ENCODE measurements at places on chromosomes 7 and 10.

- DNase-seq, result no peak
Measured at GRCh38 chr10:70890917-70891431, 2.6 kb upstream of the PCBD1 start.

DNA sequence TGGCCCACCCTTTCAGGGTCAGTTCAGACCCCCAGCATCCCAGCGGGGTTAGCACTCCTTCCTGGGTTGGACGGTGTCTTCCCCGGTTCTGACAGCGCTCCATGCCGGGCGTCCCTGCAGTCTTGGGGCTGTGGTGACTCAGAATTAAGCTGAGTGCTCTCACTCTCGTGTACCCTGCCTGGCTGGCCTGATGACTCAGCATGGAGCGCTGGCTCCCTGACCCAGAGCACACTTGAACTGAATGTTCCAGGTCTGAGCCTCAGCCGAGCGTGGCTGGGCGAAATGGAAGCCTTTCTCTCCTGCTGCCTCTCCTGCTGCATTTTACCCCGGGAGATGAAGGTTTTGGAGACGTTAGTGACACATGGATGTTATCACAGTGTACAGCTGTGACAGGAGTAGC, 7.1 kb downstream of the BAG3 start:
- peak; percentile 10 for DNase-seq

DNA sequence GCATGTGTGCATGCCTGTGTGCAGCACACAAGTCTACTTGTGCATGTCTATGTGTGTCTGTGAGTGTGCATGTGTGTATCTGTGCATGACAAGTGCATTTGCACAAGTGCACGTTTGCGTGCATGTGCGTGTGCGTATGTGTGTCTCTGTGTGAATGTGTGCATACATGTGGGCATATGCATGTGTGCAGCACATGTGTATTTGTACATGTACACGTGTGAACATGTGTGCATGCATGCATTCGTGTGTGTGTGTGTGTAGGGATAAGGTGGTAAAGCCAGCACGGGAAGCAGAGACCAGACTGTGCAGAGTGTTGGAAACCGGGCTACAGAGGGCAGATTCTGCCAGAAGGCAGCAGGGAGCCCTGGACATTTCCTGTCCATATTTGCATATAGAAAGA, 35.9 kb upstream of the GNA12 start:
- no peak for DNase-seq

- no peak for DNase-seq
Measured at GRCh38 chr7:70392877-70393435, 739.0 kb upstream of the GALNT17 start.

GRCh38 chr10:123584419-123584775, 81.8 kb upstream of the GPR26 start:
- DNase-seq, result no peak

- DNase-seq, result no peak
Measured at GRCh38 chr10:13761490-13762091, 174.8 kb downstream of the PRPF18 start.

DNA sequence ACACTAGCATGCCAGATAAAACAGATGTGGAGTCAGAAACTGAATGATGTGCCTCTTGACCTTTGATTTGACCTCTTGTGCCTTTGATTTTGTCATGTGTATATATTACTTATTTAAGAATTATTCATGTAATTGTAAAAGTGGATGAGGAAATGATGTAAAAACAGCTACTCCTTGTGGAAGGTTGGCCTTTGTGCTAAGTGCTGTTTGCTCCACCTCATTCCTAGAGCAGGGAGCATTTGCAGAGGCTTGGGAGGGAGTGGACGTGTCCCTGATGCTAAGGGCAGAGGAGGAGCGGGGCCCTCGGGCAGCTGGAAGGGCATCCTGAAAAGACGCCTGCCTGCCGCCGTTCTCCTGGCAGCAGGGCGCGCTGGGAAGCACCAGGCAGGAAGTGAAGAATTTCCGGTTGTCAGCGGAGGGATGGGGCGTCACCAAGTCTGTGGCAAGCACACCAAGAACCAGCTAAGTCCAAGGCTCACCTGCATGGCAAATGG, 197.6 kb upstream of the ZNF32 start:
- peak; percentile 49 for DNase-seq

DNA sequence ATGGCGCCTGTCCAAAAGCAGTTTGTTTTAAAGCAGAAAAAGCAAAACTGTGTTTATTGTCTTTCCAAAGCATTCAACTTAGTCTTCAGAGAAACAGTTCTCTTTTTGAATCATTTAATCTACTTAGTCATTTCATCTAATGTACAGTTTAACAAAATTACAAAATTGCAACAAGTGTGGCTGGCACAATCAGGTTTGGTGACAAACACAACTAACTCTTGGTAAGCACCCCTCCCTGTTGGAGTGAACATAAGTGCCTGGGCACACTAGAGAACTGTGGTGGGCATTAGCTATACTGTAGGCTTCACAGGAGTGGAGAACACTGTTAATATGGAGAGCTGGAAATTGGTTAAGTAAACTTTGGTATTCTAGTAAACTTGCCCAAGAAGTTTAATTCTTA, 6.9 kb downstream of the CREM start:
- DNase-seq, result no peak

DNA sequence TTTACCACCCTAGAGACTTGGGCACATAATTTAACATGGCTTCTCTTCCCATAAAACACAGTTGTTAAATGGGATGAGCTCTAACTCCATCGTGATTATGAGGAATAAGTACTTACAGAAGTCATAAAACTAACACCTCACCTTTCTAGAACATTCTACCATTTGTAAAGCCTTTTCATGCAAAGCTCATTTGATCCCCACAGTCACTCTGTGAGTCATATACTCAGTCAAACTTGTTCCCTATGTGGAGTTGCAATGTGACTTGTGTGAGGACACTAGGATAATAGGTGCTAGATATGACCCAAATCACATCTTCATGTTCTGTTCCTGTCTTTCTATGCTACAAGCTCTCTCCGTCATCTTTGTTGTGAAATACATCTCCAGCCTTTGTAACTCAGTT, 371.7 kb downstream of the WDR11 start:
- DNase-seq, result no peak

- DNase-seq, result no peak
Measured at GRCh38 chr7:157461573-157462418, 125.0 kb downstream of the DNAJB6 start.

DNA sequence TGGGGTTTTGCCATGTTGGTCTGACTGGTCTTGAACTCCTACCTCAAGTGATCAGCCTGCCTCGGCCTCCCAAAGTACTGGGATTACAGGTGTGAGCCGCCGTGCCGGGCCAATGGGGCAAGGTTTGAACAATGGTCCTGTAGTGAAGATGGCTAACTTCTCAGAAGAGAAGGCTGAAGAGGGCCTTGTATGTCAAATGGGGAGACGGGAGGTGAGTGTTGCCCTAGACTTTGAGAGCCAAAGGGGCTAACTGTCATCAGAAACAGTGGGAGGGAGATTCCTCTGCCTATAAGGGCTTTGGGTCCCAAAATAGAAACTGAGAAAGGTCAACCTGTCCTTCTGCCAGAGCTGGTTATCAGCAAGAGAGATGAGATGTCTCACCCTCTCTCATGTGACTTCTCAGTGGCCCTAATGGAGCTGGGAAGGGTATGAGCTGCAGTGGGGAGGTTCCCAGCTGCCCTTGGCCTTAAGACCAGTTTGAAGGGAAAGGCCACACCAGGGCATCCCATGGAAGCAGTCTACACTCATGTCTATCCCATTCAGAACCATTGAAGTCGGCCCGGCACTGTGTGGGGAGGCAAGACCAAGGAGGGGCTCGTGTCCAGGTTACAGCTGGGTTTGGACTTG, 1.3 kb upstream of the SAMD8 start:
- no peak for DNase-seq

DNA sequence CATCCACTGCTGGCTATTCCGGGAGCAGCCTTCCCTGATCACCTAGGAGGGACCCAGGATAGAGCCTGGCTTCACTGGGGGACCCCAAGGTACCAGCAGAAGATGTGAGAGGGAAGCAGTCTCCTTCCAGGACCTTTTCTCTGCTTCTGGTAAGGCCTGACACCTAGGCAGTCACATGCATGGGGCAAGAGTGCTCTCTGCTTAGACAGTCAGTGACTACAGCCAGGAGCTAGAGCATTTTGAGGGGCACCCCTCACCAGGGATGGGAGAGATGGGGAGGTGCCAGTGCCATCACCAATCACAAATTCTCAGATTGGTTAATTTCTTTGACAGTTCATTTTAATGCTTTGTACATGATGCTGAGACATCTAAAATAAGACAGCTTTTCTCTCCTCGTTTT, 13.9 kb upstream of the ADO start:
- no peak for DNase-seq

DNA sequence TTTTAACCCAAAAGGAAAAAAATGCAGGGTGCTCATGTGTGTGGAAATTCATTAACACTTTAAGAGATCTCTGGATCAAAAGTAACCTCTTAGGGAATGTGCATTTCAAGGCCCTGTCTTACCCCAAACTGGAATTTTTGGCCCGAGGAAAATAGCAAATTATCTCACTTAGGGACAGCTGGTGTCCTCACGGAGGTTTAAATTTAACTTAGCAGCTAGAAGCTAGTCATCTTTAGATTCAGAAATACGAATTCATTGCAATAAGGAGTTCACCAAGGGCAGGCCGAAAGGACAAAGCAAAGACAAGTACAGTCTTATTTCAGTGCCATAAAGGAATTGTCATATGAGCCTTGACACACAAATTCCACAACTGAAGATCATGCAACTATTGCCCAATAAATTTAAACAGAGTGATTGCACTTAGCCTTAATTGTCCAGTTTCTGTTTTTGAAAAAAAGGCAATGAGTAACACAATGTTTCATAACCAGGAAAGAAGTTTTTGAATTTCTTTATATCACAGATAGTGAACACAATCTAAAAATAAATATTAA, 22.4 kb upstream of the SEMA3C start:
- no peak for DNase-seq

GRCh38 chr10:8584666-8585065, 530.2 kb downstream of the GATA3 start:
- no peak for DNase-seq

GRCh38 chr10:78964952-78965633, 103.7 kb upstream of the ZMIZ1 start:
- DNase-seq, result no peak

GRCh38 chr10:81724431-81724830, 150.6 kb upstream of the NRG3 start:
- DNase-seq, result no peak

DNA sequence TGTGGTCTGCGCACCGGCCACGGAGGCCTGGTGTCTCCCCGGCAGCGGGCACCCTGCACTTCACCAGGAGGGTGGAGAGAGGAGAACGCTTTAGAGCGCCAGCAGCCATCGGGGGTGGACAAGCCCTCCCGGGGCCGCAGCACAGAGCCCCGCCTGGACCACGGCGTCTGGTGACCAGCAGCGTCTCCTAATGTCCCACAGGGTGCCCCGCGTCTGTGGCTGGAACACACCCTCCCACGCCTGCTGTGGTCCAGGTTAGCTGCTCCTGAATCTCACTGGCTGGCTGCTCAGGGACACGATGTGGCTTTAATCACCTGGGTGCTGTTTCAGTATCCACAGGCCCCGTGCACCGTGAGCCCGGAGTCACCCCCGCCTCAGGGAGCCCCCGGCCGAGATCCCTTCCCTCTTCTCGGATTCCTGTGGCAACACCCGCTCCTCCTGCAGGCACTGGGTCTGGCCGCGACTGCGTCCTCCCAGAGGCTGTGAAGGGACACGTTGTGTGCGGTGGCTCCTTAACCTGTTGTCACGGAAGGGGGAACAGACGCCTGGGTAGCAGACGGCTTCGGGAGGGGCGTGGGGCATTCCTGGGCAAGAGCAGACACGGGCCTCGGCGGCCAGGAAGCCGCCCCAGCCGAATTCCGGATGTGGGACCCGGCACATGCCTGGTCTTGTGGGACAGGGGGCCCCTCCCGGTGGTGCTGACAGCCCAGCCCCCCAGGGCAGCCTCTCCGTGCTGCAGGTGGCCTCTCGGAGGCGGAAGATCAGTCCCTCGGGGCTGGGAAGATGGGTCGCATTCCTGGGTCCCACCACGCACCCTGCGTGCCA, 78.9 kb downstream of the FOXL3 start:
- no peak for DNase-seq

- no peak for DNase-seq
Measured at GRCh38 chr10:35916791-35917190, 274.7 kb upstream of the FZD8 start.

DNA sequence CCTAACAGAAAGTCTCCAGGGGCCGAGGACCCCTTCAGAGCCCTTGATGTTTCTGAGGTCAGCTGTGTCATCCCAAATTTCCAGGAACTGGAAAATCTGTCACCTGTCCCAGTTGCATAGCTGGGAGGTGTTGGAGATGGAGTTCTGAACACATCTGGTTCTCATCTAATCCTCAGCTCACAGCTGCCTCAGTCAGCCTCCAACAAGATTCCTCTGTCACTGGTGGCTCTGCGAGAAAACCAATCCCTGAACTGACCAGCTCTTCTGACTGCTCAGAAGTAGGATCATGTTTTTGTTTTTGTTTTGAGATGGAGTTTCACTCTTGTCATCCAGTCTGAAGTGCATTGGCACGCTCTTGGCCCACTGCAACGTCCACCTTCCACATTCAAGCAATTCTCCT, 37.6 kb upstream of the MYL10 start:
- no peak for DNase-seq

DNA sequence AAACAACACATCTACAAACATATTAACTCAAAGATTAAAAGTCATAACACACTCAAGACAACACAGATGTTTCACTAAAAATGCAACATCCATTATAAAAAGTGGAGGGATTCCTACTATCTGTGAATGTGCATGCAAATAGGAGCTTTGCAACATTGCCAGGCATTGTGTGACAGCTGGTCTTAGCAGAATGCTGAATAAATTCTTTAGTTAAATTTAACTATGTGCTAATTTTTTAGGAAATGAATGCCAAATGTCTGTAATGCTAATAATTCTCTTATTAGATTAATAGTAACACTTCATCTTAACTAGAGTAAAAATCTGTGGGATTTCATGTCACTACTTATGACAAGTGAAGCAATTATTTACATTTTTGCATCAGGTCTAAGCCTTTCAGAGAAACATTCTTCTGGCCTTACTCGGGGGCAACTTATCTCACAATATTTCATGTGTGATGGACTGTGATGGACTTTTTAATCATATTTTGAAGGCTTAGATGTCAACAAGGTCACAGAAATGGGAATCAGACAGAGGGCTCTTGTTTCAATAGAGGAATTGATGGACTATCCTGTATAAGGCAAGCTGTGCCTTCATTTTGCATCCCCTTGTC, 524.6 kb upstream of the KCND2 start:
- DNase-seq, result no peak

- DNase-seq, result no peak
Measured at GRCh38 chr10:113665806-113666354, 2.0 kb upstream of the NRAP start.

GRCh38 chr10:119335671-119336353, 128.4 kb downstream of the GRK5 start:
- no peak for DNase-seq

GRCh38 chr10:32379318-32379949, 32.5 kb upstream of the EPC1 start:
- no peak for DNase-seq

- no peak for DNase-seq
Measured at GRCh38 chr7:151406886-151407583, 2.8 kb downstream of the WDR86 start.

- no peak for DNase-seq
Measured at GRCh38 chr10:84391326-84391725, 62.9 kb downstream of the CCSER2 start.
